ENCODE measurements at places on chromosomes 5 and 9. TPM values are rescaled to one million over a fixed set of nuclear protein-coding genes. Genes with fewer than 3 reads are reported as not detected.

DNA sequence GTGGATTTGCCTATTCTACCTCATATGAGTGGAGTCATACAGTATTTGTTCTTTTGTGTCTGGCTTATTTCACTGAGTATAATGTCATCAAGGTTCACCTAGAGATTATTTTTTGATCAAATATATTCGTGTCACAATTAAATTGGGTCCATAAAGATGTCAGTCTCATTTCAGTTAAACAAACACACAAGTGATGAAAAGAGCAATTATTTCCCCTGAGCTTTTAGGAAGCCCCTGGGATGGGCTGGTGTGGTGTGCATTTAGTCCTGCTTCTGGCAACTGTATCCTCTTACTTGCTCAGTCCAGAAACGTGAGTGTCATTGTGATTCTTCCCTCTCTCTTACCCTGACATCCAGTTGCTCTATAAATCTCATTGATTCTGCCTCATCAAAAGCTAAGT, 52.8 kb upstream of the CARTPT start:
- DNase-seq, result no peak

Gene PCDHGA11
- total RNA-seq, result not detected

Gene CCL28
- total RNA-seq, result 0.12 TPM

GRCh38 chr5:14842117-14842516, 29.5 kb downstream of the ANKH start:
- no peak for DNase-seq

- DNase-seq, result no peak
These were observed 45.8 kb upstream of the GRAMD2B start for GRCh38 chr5:126377424-126377823.
